ENCODE measurements at places on chromosomes 7 and 10. TPM values are rescaled to one million over a fixed set of nuclear protein-coding genes. Genes with fewer than 3 reads are reported as not detected.

The BRI3 gene
- 74.1 TPM for total RNA-seq

The ARHGEF35 gene
- 1.4 TPM for total RNA-seq

The RBP3 gene
- total RNA-seq = not detected

The BMPER gene
- total RNA-seq = 7.2 TPM

The LIPK gene
- total RNA-seq = not detected

The BTAF1 gene
- total RNA-seq = 19.0 TPM

The MYL10 gene
- not detected for total RNA-seq

The PKD2L1 gene
- not detected for total RNA-seq

The ENTPD1 gene
- total RNA-seq = 0.20 TPM

The CPXM2 gene
- total RNA-seq = 0.29 TPM

The PLEKHS1 gene
- 0.84 TPM for total RNA-seq

The CYP2C8 gene
- total RNA-seq = 0.12 TPM

The OR9A2 gene
- total RNA-seq = not detected

The CFAP70 gene
- not detected for total RNA-seq

The CPN1 gene
- total RNA-seq = not detected

The ZMIZ2 gene
- 6.6 TPM for total RNA-seq

The SLC16A12 gene
- under 0.01 TPM for total RNA-seq

The GARIN1A gene
- total RNA-seq = 0.48 TPM

The INHBA gene
- total RNA-seq = 23.0 TPM

The TMED4 gene
- total RNA-seq = 263 TPM

The DRGX gene
- total RNA-seq = not detected

The PCGF6 gene
- total RNA-seq = 15.1 TPM

The SLC16A9 gene
- total RNA-seq = not detected

The ANXA8 gene
- 0.29 TPM for total RNA-seq

The ATRNL1 gene
- 0.12 TPM for total RNA-seq
